Stimulated activated CD4-positive, alpha-beta T cell treated with anti-CD3 and anti-CD28 coated beads, Interleukin-1b, Interleukin-23, amount 100 ng/mL, for 1 hour (primary cell): ENCODE measurements at places on chromosomes 6 and 20.

DNA sequence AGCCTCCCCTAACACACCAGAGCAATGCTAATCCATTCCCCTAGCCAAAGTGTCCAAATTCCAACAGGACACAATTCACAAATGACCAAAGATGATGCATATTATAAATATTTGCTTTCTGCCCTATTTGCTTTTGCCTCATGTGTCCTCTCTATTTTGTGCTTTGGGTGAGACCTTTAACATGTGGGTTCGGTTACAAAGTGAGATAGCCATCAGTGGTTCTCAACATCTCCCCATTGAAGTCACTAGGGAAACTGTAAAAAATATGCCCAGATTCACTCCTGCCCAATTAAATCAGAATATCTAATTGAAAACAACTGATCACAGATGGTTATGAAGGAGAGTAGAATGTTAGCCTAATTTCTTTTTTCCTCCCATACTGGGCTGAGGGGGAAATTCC lies 159.2 kb downstream of the MTFR2 start:
- no peak for DNase-seq

DNA sequence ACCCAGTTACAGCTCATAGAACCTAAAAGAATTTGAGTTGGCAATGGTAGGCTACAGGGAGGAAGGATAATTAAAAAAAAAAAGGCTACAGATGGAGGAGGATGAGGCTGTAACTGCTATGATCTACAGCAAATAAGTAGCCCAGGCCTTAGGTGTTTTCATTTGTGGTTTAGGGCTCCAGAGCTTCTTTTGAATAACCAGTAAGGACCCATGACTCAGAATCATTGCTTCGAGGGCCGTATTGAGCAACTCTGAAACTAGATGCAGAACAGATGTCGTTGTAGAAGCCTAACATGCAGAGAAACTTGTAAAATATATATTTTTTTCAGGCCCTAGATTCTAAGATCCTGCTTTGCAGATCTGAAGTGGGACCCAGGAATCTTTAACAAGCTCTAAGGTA lies 19.0 kb upstream of the ASIP start:
- DNase-seq = no peak

GRCh38 chr6:104418125-104418524 lies 441.6 kb downstream of the HACE1 start:
- DNase-seq = no peak

- no peak for DNase-seq
These were observed 55.0 kb downstream of the TRIM38 start for GRCh38 chr6:26017632-26017966.

GRCh38 chr6:43710576-43710975 lies 23.0 kb upstream of the MRPS18A start:
- DNase-seq = no peak

DNA sequence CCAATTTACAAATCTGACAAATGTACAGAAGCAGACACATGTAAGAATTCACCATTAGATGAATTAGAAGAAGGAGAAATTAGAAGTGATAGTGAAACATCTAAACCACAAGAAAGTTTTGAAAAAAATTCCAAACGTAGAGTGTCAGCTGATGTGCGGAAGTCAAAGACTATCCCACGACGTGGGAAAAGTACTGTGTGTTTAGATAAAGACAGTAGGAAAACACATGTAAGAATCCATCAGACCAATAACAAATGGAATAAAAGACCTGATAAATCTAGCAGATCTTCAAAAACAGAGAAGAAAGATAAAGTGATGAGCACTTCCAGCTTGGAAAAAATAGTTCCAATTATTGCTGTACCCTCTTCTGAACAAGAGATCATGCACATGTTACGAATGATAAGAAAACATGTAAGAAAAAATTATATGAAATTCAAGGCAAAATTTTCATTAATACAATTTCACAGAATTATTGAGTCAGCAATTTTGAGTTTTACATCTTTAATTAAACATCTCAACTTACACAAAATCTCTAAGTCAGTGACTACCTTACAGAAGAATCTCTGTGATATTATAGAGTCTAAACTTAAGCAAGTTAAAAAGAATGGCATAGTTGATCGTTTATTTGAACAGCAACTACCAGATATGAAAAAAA lies 28.1 kb upstream of the GJA10 start:
- no peak for DNase-seq
